Cerebellar nuclear complex (tissue), 1 donor: ENCODE measurements at places on chromosomes 2 and 18.

DNA sequence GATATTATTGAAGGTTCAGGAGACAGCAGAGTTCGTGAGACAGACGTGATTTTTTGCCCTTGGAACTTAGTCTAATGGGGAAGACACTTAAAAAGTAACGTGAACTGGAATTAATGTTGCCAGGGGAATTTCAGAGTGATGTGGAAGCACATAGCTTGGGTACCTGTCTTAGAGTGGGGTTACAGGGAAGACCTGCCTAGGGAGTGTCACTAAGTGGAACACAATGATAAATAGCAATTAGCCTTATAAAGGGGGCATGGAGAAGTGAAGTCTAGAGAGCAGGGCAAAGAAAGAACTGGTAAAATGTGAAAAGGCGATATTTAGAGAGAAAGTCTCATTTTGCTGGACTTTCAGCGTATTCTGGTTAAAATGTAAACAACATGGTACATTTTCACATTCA lies 306.0 kb upstream of the TCF4 start:
- DNase-seq, result no peak

GRCh38 chr2:96354492-96354891 lies 18.9 kb downstream of the NCAPH start:
- no peak for DNase-seq

DNA sequence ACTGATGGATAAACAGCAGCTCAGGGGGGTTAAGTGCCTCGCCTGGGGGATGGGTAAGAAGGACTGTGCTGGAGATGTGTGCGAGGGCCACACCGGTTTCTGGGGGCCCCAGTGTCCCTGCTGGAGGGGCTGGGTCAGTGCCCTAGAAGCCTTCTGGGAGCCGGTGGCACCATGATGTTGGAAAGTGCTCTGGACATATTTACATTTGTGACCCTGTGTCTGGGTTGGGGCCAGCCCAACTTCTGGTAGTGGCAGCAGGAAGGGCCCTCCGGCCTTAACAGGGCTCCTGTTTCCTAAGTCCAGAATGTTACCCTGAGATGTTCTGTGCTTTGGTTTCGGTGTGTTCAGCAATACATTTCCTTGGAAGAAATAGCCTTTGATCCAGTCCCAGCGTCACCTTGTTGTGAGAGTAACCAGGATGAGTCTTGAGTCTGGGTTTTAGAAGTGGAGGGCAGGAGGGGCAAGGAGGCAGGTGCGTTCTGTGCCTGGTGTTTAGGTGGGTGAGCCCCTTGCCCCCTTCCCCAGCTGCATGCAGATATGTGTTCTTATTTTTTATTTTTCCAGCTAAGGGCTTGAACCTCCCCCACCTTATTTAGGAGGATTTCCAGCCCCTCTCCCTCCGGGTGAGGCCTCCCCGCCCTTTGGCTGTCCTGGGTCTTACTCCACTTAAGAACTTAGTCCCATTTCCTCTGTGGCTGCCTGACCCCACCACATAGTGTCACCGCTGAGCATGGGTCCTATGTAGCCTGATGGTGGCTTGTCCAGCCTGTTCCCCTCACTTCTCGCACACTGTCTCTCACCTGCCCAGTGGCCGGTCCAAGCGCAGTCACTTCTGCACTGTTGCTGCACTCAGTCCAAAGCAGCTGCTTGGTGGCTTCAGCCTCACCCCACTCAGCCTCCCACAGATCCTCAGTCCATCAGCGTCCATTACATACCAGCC lies 132.7 kb upstream of the HS6ST1 start:
- no peak for DNase-seq

- DNase-seq, result no peak
Observed at GRCh38 chr2:10844097-10844496, 31.5 kb upstream of the PDIA6 start.

DNA sequence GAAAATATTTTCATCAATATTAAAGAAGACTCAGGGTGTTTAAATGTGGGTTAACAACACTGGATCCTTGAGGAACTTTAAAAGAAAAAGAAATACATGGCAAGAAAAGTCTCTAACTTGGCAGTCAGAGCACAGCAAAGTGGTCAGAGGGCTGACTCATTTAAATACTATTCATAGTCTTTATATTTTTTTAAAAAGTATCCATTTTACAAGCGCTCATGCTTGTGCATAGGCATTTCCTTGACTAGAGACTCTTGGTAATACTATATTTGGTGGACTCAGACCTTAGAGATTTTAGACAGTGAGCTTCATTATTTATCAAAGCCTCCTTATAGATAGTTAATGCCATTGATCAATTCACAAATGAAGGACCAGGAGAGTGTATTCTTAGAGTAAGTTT lies 110.2 kb downstream of the ABCA12 start:
- DNase-seq, result no peak

GRCh38 chr2:96109361-96109680 lies 7.0 kb downstream of the ADRA2B start:
- no peak for DNase-seq

DNA sequence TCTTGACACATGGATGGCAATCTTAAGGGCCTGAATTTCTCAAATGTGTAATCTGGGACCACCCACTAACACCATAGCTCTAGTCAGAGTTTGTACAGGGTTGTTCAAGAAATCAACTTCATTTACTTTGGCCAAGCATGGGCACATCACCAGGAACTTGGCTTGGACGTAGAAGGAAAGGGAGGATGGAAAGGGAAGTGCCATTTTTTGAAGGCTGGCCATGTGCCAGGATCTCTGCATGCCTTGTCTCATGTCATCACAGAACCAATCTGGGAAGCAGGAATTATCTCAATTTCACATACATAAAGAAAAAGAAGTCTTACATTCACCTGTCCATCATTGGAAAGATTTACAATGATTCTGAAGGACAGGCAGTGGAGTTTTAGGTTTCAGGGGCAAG lies 128.1 kb downstream of the ANTXR1 start:
- DNase-seq, result no peak

DNA sequence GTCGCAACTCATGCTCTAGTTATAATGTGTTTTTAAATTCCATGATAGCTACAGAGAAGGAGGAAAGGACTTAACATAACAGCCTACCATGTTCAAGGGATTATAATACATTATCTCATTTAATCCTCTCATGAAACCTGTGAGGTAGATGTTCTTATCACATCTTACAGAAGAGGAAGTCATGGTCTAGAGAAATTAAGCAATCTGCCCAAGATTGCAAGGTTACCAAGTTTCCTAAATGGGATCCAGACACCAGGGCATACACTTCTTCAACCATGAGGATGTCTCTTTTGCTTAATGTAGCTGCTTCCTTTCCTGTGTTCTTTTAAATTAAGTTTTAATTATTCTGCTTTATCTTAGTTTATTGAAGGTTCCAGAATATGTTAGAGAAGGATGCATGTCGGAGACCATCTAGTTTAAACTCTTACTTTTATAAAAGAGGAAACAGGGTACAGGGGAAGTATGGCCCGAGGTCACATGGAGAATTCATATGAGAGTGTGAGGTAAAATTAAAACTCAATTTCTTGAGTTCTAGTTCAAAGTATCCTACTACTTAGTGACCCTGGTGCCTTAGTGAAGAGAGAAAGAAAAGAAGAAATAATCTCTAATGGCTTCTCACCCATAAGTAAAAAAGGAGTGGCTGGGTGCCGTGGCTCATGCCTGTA lies 3.6 kb upstream of the IL1A start:
- DNase-seq, result no peak
